ENCODE measurements at places on chromosomes 3 and 15.

GRCh38 chr15:78737187-78737820 is 74.0 kb downstream of the ADAMTS7 start:
- no peak for ATAC-seq

GRCh38 chr3:148450819-148451218 is 246.9 kb upstream of the AGTR1 start:
- no peak for ATAC-seq

DNA sequence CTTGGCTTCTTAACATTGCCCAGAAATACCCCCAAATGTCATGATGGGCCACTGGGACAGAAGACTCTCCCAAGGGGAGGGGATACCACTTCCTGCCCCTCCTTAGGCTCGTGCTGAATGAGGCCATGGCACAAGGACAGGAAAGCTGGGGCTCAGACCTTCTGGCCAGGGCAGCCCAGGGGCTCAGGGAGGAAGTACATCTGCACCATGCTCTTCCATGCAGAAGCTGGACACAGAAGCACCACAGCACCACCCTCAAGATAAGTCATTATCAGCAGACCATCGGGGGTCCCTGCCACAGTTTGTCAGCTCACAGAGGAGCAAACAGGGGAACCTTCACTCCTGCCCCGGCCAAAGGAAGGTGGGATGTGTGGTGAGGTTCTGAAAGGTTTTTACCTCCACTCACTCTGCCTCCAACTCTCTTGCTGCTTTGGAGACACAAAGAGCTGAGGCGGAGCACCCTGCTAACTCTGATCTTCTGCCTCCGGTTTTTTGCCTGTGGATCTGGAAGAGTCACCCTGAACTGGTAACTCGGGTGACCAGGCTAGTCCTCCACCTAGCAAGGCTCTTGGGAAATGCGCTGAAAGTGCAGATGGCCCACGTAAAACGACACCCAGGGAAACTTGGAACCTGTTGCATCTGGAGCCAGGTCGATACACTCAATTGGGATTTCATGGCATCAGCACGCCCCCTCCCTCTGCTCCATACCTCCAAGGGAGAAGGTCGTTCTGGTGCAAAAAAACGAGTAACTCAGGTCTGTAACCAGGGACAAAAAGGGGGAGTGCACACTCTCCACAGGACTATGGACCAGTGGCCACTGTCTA is 8.3 kb downstream of the BMF start:
- no peak for ATAC-seq

- ATAC-seq, result no peak
Observed at GRCh38 chr3:179801263-179801662, 148.4 kb downstream of the USP13 start.

- no peak for ATAC-seq
Observed at GRCh38 chr3:119292666-119293065, 1.5 kb upstream of the ARHGAP31 start.

DNA sequence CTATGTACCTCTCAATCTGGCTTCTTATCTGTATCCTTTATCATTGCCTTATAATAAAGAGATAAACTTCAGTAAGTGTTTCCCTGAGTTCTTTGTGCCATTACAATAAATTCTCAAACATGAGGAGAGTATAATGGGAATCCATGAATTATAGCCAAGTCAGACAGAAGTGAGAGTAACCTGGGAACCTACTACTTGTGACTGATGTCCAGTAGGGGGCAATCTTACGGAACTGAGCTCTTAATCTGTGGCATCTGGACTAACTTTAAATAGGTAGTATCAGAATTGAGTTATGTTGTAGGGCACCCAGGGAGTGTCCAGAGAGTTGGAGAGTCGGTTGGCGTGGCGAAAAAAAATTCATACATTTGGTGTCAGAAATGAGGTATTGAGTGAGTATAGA is 542.6 kb downstream of the ZBBX start:
- peak; percentile 78 for ATAC-seq

DNA sequence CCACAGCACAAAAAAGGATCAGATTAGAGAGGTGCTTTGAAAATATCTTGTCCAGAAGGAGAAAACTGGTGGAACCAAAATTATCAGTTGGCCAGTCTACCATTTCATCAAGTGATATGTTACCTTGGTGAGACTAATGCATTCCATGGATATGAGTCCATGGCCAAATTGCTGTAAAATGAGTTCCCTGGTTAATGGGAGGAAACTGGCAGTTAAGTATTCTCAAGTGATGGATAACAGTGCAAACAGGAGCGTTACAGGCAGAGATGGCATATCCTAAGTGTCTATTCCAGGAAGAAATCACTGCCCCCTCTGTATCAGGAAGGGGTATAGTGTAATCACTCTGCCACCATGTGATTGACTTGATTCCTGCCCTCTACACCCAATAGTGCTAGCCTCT is 34.0 kb downstream of the MYRIP start:
- ATAC-seq, result peak; percentile 82

- peak; percentile 95 for ATAC-seq
Observed at GRCh38 chr3:180594631-180595558, 7.1 kb upstream of the TTC14 start.

GRCh38 chr3:105788593-105788992 is 80.2 kb downstream of the CBLB start:
- no peak for ATAC-seq

GRCh38 chr15:71117714-71118305 is 2.5 kb downstream of the THSD4 start:
- no peak for ATAC-seq

- ATAC-seq, result no peak
Observed at GRCh38 chr3:87987952-87988351, 70.9 kb downstream of the CGGBP1 start.

DNA sequence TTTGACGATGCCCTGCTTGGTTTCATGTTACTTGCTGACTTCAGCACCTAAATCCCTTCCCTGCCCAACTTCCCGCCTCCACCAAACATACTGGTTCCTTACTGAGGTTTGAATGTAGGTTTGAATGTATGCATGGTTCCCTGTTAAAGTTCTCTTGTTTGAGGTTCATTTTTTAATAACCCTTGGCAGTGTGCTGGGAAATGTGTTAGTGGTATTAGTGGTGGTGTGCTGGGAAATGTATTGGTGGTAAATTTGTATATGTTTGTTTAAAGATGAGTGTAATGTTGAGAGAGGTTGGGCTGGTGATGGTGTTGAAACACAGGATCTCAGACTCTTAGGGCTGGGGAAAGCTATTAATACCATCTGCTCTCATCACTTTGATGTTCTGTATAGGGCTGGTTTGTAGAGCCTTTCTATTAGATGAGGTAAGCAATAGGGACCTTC is 392.7 kb downstream of the PTPRG start:
- no peak for ATAC-seq
